Activated T-helper 1 cell treated with anti-CD3 and anti-CD28 coated beads, Interleukin-2, amount 50 U/mL, for 16 hours (primary cell): ENCODE measurements at places on chromosomes 5 and 9.

DNA sequence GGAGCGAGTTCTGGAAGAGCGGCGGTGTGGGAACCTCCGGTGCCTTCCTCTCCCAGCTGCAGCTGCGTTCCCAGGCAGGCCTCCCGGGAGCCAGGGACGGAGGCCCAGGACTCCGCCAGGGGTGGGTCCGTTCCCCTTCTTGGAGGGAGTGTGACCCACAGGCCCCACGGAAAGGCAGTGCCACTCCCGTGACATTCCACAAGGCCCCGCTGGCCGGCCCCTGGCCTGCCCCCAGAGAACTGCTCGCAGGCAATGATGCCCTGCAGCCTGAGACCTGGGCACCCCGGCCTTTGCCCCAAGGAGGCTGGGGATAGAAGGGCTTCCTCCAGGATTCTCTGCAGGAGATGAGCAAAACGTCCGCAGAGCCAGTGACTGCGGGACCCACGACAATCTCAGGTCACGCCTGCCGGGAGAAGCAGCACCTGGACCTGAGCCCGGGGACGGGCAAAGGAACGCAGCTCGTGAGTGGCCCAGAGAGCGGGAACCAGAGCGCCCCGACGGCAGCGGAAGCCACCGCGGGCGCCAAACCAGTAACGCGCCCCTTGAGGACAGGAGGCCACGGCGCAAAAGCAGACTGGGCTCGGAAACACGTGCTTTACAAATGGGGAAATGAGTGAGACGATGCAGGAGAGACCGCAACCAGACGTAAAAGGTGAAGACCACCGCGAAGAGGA is 9.3 kb downstream of the OBP2B start:
- no peak for DNase-seq

DNA sequence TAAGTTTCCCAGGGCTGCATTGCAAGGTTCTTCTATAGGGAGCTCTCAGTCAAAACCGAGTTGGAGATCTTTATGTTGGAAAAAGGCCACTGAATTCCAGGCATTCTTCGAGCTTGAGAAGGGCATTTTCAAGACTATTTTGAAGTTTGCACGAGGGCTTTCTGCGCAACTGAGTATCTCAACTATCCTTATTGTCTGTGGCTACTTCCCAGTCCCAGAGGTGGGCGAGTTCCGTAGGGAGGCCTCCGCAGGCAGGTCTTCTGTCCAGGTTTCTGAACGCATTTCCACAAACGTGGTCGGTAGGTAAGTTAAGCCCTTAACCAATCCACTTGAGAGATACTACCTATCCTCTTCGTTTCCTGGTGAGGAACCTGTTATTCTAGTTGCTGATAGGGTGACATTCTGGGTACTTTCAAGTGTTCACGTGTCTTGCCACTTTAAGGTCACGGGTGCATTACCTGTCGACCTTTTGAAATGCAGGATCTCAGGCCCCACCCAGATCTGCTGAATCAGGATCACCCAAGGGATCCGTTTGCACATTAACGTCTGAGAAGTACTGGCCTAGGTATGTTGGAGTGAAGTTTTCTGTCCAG is 51.4 kb upstream of the TJP2 start:
- DNase-seq: no peak

DNA sequence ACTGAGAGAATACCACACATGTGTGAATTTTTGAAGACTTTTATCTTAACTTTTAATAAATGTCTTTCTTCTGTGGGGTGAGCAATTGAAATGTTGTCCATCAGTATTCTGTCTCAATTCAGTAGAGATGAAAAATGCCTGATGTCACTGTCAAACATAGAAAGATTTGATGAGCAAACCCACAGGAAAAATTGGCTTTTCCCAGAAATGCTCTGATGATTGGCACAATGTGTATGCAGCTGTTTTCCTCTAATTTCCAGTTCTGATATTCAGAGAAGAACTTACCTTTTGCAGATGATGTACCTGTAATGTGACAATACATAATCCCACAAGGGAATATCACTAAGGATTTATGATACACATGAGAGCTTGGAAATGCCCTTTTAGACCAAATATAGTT is 340.0 kb downstream of the PTPRD start:
- DNase-seq: no peak

- no peak for DNase-seq
Measured at GRCh38 chr5:16615741-16616535, 859 bp downstream of the RETREG1 start.

DNA sequence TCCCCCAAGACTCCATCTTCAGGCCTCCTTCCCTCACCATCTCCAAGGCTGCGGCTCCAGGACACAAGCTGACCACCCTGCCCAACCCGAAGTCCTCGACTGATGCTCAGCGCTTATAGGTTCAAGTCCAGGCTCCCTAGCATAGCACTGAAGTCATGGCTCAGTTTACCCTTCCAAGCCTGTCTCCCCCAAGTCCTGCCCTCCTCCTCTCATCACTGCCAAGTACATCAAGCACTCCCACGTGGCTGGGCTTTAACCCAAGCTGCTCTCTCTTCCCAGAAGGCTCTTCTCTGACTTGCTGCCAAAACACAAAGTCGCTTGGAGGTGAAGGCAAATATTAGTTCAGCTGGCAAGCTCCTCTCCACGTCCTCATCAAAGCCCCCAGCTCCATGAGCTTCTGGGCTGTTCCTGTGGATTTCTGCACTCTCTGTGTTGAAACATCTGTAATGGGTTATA is 22.1 kb upstream of the MARCHF6 start:
- DNase-seq: no peak

DNA sequence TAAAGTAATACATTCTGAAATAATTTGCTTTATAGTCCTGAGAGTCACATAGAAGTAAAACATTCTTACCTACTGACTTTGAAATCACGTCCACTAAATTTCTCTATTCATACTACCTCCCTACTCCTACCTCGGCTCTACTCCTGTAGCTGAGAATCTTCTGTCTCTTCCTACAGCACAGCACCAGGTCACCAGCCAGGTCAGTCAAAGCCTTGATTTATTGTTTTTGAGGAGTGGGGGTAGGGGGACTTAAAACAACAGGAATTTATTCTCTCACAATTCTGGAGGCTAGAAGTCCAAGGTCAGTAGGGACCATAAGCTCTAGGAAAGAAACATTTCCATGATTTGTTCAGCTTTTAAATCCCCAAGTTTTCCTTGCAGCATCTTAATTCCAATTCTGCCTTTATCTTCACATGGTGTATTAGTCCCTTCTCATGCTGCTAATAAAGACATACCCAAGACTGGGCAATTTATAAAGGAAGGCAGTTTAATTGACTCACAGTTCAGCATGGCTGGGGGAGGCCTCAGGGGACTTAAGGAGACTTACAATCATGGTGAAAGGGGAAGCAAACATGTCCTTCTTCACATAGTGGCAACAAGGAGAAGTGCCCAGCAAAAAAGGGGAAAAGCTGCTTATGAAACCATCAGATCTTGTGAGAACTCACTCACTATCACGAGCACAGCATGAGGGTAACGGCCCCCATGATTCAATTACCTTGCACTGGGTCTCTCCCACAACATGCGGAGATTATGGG is 49.6 kb upstream of the CCNG1 start:
- DNase-seq: no peak

DNA sequence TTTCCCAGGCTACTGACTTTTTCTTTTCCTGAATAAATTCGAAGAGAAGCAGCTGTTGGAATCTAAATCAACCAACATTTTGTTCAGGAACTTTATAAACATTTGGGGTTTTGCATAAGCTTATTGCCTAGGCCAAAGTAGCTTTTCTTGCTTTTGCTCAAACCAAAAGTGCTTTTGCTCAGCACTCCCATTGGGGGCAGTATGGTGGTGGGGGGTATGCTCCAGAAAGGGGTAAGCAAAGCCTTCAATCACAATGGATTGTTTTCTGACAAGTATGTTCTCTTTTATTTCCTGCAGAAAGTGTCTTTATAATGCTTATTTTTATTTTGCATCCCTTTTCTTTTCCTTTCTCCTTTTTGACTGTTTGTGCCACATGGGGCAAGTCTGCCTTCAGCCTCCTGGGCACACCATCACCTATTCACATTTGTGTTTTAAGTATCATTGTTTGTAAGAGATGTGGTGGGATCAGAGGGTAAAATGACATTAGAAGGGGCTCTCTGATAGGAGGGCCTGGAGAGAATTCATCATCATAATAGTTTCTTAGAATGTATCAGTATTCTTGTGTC is 86.0 kb downstream of the PRDM6 start:
- DNase-seq: no peak

- DNase-seq: no peak
Measured at GRCh38 chr9:27933210-27934025, 360.1 kb upstream of the C9orf72 start.

DNA sequence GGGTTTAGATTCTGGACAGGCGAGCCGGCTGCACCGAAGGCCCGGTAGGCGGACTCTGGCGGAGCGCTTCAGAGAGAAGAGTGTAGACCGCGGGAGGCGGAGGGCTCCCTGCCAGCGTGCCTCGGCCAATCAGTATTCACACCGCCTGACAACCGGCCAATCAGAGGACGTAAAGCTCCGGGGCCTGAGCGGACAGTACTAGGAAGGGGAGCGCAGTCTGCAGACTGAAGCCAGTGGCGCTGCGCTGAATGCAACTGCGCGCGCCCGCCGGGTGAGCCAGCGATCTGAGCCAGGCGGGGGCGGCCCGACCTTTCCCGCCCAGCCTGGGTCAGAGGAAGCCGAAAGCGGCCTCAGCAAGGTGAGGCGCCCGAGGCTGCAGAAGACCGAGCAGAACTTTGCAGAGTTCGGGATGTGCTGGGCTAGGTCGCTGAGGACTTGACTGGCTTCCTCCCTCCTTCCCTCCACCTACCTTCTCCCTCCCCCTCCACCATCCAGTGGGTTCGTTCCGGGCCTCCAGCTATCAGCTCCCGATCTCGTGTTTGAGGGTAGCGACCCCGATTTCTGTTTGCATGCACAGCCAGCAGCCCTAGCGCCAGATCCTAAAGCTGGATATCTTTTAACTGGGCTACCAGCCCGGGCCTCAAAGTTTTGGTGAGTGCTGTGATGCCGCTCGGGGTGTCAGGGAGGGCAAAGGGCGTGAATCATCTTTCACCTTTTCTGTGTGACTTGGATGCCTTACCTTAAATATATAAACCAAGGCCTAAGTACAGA is at the start of gene DMRT2:
TSS of gene DMRT2 (plus strand) at position 233 of the 771 bp plus-strand sequence. CDS start 1,257 bp downstream, outside the sequence.
- no peak for DNase-seq

DNA sequence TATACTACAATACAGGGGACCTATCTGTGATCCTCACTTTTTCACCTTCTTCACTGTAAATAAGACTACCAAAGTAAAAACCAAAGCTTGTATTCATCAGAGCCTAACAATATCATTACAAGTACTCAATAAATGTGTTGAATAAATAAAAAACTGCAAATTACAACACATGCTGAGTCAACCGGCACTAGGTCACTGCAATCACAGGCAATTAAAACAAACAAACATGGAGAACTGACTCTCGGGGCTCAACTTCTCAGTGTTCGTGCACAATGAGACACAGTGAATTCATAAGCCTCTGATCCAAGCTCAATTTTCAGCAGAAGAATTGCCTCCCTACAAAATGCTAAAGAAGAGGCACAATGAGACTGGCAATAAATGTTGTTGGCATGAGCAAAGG is 69.2 kb downstream of the CDK5RAP2 start:
- no peak for DNase-seq

DNA sequence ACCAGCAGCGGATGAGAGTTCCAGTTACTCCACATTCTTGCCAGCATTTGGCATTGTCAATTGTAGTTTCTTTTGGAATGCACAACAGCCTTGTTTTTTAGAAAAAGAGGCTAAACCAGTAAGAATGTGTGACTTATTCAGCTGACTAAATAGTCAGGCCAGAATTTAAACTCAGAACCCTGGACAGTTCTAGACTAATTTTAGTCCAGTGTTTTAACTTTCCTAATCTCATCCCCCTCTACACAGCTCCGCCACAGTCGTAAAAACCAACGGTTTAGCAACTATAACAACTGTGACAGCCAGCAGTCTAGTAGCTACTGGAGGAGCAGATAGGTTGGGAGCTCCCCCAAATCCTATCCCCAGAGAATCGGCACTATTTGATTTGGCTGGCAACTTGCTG is 103.7 kb downstream of the FOXD1 start:
- no peak for DNase-seq

DNA sequence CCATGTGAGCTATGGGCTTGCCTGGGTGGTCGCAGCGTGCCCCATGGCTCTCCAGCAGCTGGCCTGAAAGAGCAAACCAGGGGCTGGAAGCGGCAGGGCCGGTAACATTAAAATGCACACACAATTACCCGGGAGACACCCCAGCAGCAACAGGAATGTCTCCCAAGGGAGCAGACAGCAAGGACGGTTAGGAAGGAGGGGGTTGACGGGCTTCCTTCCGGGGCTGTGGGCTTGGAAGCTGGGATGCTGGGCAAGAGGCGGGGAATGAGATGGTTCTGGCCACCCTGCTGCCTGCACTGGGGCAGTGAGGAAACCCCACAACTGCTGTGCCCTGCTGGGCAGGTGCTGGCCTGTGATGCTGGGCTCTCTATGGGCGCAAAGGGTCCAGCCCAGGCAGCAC is 71.8 kb upstream of the ADAMTS2 start:
- DNase-seq: no peak

- DNase-seq: no peak
Measured at GRCh38 chr5:173535166-173535975, 81.1 kb downstream of the BOD1 start.

GRCh38 chr5:105803431-105803830 is 1867.3 kb downstream of the EFNA5 start:
- DNase-seq: no peak

- DNase-seq: no peak
Measured at GRCh38 chr9:111992523-111992922, 95.9 kb downstream of the UGCG start.

DNA sequence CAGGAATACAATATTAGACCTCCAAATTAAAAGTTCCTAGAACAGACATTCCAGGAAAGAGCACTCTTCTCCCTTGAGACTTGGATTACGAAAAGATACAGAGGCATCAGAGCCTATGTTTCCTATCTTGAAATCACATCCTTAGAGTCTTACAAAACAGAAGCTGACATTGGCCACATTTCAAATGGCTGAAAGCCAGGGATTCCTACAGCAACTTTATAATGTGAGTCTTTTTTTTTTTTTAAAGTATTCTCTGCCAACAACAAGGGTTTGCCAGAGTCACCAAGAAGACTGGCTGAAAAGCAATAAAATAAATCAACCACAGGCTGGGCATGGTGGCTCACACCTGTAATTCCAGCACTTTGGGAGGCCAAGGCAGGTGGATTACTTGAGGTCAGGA is 63.1 kb downstream of the TRPM6 start:
- DNase-seq: no peak

DNA sequence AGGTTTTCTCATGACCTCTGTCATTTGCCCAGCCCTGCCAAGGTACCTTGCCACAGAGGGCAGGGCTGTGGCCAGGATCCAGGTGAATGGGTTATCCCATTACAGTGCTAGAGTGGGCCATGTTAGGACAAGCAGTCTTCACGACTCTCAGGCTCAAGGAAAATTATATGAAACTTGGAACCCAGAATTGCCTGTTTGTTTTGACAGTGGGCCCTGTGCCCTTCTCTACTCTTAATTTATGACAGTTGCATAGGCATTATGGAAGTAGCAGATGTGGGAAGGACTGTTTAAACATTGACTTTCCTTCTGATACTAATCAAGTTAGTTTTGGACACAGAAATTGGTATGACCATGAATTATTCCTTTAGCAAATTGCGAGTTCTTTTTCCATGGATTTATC is 41.7 kb downstream of the ITGA2 start:
- DNase-seq: no peak
